ENCODE measurements at places on chromosomes 4 and X.
A peak's percentile ranks its signal among the peaks of the same experiment; 100 is the strongest.

DNA sequence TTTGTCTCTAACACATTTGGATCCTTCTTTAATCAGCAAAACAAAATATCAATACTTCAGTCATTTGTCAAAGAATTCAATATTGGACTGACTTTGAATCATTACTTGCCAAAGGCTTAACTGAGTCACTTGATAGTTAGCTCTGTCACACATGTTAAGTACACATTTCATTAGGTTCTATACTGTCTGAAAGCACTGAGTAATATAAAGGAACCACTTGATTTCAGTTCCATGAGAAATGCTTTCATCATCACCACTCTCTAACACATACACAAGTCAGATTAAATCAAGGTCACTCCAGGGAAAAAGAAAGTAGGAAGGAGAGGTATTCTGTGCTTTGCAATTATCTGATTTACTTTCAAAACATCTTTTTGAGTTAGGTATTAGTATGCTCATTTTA, 1233.1 kb downstream of the C4orf33 start:
- no peak for DNase-seq

GRCh38 chrX:71144651-71145050, at the start of gene NLGN3:
Gene NLGN3 (plus strand): TSS chrX:71144841. CDS start chrX:71147750, 2,909 bp downstream.
- no peak for DNase-seq

DNA sequence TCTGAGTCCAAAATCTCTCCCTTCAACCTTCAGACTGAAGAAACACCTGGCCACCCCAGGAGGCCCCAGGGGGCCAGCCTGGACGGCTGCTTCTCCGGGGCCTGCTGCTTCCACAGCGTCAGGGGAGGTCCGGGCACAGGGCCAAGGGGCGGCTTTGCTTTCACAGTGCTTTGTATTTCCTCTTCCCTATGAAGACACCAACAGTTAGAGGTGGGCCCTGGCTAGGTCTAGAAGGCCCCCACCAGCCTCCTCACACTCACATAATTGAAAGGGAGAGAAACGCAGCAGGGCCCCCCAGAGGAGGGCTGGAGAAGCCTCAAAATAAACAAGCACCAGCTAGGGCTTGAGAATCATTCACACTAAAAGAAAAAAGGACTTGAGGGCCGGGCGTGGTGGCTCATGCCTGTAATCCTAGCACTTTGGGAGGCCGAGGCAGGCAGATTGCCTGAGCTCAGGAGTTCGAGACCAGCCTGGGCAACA, 17.8 kb downstream of the SCD5 start:
- peak; percentile 81 for DNase-seq

DNA sequence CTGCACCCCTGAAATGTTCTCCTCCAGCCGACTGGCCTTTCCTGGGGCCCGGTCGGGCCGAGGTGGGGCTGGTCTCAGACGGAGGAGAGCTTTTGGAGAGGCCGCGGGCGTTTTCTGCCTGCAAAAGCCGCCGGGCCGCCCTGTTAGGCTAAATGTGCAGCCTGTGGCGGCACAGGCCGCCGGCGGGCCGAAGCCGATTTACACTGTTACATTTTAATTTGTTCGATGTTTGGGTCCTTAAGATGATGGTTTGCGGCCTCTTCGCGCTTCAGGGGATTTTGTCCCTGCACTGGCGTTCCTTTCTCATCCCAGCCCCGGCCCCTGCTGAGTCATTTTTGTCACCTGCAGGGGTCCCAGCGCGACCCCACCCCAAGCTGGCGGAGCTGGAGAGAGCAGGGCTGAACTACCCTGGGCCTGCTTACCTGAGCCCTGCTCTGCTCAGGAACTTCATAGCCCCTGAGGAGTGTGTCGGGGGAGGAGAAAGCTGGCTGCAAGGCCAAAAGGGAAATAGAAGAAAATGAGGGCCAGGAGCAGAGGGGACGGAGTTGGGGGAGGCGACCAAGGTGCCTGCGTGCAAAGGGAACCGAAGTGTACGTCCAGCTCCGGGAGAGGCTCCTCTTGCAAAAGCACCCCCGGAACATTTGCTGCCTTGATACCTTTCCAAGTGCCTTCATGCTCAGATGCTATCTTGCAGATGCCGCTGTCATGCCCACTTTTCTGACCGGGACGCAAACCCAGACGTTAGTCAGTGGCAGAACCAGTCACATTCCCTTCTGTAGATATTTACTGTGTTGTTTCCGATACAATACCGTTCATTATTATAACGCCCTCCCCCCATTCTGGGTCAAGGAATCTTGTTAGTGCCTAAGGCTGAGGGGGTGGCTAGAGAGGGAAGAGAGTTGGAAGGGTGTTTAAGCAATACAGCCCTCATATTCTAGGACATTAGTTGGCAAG, 977 bp upstream of the RBBP7 start:
- peak; percentile 64 for DNase-seq

GRCh38 chr4:155707251-155707650, 40.6 kb downstream of the GUCY1A1 start:
- DNase-seq, result no peak

DNA sequence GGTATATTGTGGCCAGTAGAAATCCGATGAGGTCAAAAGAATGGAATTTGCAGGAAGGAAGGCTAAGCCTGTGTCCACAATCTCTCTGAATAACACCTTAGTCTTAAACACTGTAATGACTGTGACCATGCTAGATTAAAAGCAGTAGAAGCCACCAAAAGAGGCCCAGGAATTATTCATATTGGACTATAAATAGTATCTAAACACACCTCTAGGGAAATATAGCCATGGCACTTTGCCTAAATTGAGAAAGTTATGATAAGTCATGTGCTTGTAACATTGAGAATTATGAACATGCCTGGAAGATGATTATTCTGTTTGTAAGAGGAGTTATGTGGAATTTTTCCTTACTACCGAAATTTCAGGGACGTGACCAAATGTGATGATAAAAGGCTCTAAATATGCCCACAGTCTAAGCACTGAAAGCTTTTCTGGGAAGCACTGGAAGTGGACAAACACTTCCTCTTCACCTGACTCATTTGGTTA, 298.5 kb downstream of the KCTD8 start:
- DNase-seq, result no peak

DNA sequence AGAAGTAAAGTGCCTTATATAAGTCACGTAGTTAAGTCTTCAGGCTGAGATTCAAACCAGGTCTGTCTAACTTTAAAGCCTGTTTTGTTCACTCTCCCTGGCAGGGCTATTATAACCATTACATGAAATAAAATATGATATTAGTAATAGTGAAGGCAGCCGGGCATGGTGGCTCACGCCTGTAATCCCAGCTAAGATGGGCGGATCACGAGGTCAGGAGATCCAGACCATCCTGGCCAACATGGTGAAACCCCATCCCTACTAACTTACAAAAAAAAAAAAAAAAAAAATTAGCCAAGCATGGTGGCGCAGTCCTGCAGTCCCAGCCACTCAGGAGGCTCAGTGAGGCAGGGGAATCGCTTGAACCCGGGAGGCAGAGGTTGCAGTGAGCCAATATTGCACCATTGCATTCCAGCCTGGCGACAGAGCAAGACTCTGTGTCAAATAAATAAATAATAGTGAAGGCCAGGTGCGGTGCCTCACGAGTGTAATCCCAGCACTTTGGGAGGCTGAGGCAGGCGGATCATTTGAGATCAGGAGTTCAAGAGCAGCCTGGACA, 22.1 kb upstream of the SOWAHD start:
- DNase-seq, result no peak

GRCh38 chr4:8504279-8505007, 63.9 kb downstream of the TRMT44 start:
- no peak for DNase-seq

DNA sequence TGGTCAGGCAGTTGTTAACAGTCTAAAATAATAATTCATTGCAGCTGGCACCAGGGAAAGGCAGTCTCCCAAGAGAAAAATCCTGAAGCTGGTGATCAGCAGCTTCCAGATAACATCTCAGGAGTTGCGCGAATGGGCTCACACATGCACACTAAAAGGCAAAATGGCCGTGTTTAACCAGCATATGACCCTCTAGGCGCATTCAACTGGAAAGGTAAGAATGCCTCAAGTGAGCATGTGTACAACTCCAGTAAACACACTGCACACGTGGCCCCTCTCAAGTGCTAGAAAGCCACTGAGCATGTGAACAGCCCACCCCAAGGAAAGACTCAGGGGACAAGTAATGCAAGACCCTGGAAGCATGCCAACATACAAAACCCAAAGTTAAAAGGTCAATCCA, 33.1 kb downstream of the STPG2 start:
- DNase-seq, result no peak

DNA sequence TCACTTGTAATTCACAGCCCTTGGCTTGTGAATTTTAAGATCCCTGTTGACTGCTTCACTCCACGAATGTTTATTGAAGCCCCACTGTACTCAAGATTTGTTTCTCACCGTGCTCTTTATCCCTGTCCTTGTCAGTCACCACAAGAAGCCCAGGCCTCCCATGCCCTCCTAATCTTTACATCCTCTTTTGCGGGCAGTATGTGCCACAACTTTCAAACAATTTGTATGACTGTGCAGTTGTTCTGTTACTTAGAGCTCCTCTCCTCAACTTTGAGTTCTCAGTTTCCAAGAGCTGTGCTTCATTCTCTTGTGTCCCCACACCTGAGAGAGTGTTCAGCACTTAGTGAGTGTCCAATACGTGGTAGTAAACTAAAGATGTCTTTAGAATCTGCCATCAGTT, 467.7 kb downstream of the NKX6-1 start:
- DNase-seq, result no peak

DNA sequence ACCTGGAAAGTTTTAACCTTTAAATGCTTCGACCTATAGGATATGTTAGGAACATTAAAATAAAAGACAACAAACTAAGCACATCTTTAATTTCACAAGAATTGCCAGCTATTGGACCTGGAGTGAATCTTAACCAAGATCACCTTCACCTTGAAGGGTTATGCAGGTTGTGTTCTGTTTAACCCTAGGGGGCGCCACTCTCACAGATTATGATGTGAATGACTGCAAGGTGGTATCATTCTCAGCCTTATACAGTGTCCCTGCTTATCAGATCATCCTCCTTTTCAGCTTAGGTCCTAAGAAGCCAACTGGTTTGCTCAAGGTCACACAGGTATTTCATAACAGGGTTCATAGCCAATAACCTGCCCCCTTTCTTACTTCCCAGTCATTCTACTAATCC, 23.5 kb downstream of the INTS6L start:
- DNase-seq, result no peak

DNA sequence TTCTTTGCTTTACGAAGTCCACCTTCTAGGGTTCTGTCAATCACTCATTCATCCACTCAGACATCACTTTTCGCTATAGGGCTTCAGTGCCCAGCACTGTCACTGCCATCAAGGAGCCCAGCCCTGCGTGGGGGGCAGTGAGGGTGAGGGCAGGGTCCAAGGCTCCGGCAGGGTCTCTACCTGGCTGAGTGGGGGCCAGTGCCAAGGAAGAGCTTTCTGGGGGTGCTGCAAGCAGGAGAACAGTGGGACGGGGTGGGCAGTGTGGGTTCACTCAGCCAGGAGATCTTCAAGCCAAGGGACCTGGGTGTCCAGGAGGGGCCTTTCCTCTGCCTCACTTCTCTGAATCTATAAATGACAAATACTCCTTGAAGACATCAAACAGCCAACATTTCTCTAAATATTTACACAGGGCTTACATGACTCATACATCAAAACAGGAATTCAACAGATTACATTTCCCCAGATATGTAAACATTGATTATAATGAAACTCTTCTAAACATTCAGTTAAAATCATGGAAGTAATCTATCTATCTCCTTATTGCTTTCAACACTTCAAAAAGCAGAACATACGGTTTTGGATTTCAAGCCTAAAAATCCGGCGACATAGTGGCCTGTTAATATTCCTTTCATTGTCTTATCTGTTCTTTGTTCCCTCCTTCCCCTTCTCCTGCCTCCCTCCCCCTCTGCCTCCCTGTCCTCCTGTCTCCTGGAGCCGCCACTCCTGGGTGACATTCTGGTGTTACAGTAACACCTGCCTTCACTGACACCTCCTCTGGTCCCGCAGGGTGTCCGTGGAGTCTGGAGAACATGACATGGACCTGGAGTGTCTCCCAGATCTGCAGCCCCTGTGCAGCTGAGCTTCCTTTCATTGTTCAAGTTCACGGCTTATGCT, 94.4 kb upstream of the ADRA2C start:
- DNase-seq, result no peak

GRCh38 chrX:20362268-20363267, 95.9 kb upstream of the RPS6KA3 start:
- DNase-seq, result no peak

- DNase-seq, result no peak
Observed at GRCh38 chr4:156295676-156296195, 342.1 kb upstream of the CTSO start.

DNA sequence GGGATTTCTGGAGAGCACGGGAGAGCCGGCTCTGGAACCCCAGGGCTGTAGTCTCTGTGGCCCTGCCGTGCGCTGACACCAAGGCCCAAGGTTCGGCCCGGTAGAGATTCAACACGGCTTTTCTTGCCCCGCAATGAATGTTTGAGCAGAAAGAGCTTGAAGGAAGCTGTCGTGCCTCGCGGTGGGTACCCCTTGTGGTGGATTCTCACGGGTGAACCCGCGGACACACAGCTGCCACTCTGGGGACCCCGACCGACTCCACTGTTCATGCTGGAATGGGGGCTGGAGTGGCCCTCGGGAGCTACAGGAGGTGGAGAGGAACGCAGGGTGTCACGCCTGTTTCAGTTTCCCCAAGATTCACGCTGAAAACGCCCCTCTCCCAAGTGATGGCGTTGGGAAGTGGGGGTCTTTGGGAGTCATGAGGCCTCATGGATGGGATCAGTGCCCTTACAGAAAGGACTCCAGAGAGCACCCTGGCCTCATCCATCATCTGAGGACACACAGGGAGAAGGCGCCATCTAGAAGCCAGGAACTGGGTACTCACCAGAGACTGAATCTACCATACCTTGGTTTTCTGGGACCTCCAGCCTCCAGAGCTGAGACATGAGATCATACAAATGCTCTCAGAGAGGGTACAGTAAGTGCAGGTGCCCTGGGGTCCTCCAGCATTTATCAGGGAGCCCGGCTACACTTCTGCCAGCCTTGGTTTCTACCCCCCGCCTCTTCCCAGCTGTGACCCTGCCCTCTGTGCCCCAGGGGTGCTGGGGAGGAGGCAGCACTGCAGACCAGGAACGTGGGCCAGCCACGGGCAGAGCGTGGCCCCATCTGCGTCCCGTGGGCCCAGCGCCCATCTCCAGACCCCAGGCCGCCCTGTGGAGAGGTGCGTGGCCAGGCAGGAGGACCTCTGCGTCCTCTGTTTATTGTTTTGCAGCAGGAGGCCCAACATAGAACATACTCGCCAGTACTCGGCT, 6.4 kb downstream of the SLC25A6 start:
- no peak for DNase-seq

GRCh38 chr4:185004562-185005218, 13.6 kb upstream of the HELT start:
- DNase-seq, result peak; percentile 55

- DNase-seq, result no peak
Observed at GRCh38 chr4:153089742-153090141, 114.5 kb upstream of the TRIM2 start.

Data from tibial artery (tissue), 4 donors.